ENCODE measurements at places on chromosomes 6 and 20.

DNA sequence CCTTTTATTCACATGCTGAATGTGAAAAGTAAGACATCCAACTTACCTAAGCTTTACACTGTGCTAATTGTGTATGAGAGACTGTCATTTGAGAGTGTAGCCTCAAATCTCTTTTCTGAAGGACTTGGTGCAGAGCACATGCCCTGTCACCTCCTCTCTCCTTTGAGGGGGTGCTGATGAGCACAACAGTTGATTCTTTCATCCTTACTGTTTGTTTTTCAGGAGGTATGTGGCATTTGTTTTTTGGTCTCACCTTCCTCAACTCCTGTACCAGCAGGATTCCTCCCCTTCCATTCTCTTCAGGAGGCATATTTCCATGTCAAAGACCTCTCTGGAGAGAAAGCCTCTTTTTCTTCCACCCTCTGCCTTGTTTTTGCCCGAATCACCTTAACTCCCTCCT lies 252.6 kb upstream of the CITED2 start:
- no peak for DNase-seq

DNA sequence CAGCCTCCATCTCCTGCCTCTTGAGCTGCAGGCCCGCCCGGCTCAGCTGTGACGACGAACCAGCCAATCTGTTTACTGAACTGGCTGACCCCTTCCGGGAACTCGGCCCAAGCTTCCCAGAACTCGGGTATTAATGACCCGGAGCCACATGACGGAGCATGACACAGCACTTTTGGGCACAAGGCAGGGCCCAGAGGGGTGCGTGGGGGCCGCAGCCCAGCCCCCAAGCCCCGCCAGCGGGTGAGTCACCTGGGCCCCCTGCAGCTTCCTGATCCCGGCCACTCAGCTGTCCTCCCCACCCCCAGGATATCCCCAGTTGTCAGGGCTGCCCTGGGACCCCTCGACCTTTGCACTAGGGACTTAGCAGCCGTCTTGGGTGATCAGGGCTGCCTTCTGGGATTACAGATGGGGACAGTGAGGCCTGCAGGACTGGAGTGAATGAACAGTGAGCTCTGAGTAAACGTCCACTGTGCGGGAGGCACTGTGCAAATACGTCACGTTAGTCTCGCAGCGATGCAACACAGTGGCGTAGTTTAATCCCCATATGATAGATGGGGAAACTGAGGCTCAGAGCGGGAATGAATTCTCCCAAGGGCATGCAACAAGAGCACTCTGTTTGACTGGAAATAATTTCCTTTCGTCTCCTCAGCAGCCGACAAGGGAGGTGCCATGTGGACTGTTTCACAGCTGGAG lies 102.1 kb downstream of the CEBPB start:
- DNase-seq: peak; percentile 28

DNA sequence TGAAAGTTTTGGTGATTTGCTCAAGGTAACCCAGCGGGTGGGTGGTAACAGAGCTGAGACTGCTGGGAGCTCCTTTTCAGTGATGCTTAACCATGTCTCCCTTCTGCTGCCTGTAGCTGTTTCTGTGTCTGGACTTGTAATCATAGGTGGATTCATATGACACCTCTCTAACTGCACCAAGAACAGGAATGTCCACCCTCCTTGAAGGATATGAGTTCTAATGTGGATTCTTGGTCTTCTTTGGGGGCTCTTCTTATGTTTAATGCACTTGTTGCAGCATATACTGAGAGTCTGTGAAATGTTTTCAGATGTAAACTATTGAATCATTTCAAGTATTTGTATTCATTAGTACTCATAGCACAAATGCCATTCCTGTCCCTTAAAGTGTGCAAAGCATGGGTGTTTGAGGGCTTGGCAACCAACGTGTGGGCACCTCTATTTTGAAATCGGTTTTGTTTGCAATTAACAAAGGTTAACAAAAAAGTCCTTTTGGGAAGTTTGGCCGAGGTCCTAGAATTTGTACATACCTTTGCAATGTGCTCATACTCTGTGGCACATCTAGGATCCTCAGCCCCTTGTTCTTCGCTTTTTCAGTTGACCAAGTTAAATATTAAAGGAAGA lies 138.0 kb downstream of the SOX4 start:
- DNase-seq: no peak

DNA sequence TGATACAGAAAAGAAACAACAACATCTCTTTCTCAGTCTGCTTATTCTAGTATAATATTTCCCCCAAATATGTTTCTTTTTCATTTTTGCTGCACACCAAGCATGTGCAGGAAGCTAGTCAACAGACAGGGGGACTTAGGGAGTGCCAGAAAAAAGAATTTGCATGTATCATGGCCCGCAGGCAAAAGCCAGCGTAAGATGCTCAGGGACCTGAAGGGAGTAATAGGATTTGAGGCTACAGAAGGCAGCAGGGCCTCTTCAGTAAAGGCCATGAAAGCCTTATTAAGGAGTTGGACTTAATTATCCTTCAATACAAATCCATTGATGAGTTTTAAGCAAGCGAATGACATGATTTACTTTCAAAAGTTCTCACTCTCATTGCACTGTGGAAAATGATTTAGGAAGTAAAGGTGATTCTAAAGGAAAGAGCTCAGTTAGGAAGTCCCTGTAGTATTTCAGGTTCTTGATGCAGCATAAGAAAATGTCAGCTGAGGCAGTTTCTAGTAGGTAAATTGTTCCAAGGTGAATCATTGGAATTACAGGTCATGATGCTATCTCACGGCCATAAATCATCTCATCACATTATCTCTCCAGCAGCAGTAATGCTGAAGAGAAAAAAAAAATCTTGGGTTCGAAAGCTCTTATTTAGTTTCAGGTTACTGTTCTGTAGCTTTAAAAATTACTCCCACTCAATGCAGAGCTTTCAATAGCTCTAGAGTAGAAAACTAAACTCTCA lies 94.8 kb downstream of the PTCHD4 start:
- no peak for DNase-seq

- DNase-seq: no peak
These were observed 154.4 kb downstream of the TTLL2 start for GRCh38 chr6:167479301-167479700.

DNA sequence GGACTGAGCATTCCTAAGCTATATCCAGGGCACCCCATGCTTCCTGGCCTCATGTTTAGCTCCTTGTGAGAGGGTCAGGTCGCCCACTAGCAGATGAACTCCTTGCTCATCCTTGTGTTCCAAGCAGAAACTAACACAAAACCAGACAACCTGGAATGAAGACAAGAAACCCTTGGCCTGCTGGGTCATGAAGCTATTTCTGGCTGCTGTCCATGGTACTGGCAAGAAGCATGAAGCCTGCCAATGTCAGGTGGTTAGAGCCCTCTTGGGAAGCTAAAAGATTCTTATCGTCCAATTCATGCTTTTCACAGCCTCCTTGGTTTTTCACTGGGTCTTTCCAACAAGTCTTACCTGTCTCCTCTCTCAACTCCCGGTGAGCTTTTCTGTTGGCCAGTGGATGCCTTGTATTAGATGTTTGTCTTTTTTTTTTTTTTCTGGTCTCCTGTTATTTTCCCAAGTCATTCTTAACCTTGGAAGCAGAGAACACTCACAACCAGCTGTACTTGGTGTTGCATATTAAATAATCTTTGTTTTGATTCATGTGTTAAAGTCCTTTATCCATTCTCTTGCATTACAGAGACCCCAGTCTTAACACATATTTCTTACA lies 180.3 kb downstream of the ANKRD60 start:
- peak; percentile 25 for DNase-seq

DNA sequence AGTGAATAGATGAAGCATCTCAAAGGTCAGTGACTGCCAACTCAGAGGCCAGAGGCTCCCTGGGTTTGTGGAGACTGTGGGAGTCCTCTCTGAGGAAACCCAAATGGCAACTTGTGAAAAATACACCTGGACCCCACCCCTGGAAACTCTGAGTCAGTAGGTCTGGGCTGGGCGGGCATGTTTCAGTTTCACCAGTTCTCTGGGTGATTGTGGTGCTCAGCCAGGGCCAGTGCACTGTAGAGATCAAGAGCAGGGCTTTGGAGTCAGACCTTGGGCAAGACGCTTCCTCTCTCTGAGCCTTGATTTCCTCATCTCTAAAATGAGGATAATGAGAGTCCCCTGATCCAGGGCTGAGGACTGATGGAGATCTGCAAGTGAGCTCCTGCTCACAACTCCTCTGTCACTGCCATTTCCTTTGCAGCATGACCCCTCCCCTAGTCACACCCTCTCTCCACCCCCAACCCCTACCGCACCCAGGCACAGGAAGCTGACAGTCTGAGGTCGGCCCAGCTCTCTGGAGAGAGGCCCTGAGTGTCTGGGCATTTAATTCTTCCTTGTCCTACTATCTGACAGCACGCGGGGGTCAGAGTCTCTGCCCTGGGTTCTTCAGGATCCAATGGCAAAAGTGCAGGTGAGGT lies 5.1 kb downstream of the DEF6 start:
- DNase-seq: peak; percentile 93

DNA sequence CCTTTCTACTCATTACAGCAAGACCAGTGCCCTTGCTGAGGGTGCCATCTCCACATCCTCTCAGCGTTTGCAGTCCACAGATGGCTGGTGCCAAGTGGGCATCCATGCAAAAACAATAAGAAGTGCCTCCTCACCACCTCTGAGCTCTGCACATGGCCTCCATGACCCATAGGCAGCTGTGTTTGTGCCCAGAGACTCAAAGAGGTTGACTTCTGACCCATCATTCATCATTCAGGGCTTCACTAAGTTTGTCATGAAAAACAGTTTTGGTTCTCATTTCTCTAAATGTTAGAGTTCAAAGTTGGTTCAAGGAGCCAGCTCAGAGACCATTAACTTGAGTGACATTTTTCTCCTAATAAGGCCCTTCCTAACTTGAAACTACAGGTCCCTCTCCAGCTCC lies 512.6 kb upstream of the MAP3K7 start:
- DNase-seq: no peak

- DNase-seq: no peak
These were observed 354.4 kb upstream of the KCNQ5 start for GRCh38 chr6:72267470-72267869.

DNA sequence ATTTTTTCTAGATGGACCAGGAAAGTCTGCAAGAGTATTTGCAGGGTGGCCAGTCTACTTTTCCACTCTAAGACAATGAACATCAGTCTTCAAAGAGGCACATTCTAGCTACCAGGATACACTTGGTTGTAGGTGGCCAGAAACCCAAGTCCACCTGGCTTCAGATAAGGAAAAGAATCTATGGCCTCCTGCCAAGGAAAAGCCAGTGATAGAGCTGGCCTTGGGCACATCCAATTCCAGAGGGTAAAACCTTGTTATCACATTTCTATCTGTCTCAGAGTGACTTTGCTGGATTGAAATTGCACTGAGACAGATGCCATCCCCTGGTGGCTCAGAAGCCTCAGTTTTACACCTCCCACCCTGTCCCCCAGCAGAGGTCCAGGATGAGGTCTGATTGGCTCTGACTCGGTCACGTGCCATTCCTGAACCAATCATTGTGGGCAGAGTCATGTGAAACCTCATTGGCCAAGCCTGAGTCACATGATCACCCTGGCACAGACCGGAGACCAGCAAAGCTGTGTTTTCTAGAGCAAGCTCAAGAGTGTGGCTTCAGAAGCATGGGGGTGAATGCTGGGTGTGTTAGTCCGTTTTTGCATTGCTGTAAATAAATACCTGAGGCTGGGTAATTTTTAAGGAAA lies 497.4 kb upstream of the SULF2 start:
- DNase-seq: no peak

DNA sequence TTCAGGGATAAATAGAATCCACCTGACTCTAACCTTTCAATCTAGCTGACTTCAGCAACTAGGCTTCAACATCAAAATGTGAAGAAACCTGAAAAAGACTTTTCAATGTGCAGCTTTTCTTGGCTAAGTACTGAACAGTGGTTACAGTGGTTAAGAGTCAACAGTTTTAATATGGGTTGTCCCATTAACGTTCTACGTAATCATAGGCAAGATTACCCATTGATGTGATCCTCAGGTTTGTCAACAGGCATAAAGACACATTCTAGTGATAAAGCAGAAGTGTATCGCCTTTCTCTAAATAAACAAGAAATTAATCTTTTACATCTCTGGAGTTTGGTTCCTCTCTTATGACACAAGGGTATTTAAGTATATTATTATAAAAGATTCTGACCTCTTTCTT lies 154.1 kb upstream of the RUNX2 start:
- DNase-seq: no peak

DNA sequence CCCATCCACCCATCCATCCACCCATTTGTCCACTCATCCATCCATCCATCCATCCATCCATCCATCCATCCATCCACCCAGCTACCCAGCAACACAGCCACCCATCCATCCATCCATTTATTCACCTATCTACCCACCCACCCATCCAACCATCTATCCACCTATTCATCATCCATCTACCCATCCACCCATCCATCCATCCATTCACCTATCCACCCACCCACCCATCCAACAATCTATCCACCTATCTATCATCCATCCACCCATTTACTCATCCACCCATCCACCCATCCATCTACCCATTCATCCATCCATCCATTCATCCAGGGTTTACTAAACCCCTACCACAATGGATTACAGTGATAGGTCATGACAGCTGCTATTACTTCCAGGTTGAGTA lies 7.4 kb downstream of the SERPINB1 start:
- DNase-seq: no peak

DNA sequence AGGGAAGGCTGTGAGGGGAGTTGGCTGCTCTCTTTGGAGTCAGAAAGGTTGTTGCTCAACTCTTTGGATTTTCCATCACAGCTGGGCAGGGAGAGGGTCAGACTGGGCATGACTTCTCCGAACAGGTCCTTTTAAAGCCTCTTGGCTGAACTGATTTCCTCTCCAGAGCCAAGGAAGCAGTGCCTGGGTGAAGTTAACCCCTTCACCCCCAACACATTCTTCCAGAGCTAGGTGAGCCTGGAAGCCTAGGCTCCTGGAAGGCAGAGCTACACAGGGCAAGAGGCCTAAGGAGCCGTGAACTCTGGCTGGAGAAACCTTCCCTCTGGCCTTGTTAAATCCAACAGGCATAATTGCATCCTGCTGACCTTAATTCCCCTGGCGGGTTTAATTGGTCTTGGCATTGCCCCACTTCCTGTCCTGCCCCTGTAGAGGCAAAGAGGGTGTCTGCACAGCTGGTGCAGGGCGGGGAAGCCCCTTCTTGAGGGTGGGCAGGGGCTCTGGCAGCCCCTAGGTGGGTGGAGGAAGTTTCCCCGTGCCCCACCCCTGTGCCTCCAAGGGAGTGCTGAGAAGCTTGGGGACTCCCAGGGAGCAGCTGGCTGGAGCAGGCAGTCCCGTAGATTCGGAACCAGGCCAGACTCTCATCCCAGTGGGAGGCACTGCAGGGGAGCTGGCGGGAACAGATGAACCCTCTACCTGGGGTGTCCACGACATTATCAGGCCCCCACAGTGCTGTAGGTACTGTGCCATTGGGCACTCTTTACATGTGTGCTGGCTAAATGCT lies 3.6 kb upstream of the MYLK2 start:
- DNase-seq: no peak

DNA sequence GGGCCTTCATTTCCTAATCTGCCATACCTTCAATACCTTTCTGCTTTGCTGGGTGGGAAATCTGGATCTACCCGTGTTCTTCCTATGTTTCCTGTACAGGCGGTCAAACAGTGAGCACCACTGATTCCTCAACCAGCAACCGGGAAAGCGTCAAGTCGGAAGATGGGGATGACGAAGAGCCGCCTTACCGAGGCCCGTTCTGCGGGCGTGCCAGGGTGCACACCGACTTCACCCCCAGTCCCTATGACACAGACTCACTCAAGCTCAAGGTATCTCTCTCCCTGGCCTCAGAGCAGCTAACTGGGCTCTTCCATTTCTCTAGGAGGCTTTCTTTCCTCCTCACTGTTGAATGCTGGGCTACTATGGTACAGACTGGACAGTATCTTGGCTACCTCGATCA lies 190.1 kb downstream of the SASH1 start:
- DNase-seq: no peak

- DNase-seq: no peak
These were observed 1.4 kb upstream of the PM20D2 start for GRCh38 chr6:89144354-89144906.

- DNase-seq: no peak
These were observed 45.1 kb downstream of the KHDC1L start for GRCh38 chr6:73180076-73180738.

All from activated naive CD4-positive, alpha-beta T cell treated with anti-CD3 and anti-CD28 coated beads, Interleukin-2, amount 10 ng/mL, durations not matched to agents 7 days and 5 days (primary cell).